ENCODE measurements at places on chromosomes 16 and 17.
A peak's percentile ranks its signal among the peaks of the same experiment; 100 is the strongest.

GRCh38 chr16:30972872-30973271 lies 12.1 kb upstream of the HSD3B7 start:
- DNase-seq: no peak

- DNase-seq: no peak
These were observed 1.1 kb downstream of the CRAMP1 start for GRCh38 chr16:1613211-1613622.

DNA sequence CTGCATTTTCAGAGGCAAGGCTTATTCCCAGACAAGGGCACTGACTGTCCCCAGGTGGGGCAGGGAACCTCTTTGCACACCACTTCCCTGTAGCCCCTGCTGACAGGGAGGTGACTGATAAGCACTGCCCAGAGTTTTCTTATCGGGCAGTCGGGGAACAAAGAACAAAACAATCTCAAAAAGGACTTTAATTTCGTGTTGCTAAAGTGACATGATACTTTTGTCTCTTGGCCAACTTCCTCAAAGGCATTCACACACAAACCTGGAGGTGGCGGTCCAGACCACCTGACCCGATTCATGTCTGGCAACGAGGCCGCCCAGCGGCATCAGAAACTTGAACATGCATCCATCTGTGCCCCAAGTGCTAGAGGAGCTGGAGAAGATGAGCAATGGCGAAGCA lies 28.9 kb downstream of the ZDHHC7 start:
- no peak for DNase-seq

DNA sequence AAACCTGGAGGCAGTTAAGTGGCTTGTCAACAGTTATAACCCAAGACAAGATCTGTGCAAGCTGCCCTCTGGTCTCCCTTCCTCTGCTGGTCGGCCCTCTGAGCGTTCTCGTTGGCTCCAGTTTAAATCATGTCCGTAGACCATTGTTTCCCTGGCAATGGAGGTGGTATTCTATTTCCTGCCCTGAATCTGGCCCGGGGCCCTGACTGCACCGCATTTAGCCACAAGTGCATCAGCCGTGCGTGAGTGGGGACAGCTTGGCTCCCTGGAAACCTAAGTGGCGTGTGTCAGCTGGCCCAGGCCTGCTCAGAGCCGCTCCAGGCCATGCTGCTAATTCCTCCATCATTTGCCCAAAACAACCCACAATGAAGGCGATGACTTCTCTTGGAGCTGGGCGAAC lies 15.0 kb upstream of the MYLK3 start:
- no peak for DNase-seq

DNA sequence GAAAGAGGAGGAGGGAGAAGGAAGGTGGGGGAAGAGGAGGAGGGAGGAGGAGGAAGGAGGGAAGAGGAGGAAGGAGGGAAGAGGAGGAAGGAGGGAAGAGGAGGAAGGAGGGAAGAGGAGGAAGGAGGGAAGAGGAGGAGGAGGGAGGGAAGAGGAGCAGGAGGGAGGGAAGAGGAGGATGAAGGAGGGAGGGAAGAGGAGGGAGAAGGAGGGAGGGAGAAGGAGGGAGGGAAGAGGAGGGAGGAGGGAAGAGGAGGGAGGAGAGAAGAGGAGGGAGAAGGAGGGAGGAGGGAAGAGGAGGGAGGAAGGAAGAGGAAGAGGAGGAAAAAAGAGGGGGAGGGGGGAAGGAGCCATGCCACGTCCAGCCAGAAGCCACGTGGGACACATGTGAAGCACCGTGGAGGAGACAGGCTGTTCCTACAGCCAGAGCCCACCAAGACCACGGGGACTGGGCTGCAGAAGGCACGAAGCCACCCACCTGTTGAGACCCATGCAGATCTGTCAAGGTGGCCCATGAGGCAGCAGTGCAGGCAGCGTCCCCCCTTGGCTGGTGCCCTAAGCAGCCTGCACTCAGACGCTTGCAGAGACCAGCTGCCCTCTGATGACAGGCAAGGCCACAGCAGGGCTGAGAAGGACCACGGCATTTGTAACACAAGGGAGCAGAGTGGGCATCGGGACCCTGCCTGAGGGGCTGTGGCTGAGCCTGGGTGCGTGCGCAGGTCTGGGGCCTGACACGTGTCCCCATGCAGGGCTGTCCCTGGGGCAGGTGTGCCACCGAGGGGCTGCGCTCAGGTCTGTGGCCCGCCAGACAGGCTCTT lies 10.3 kb downstream of the NDUFAF8 start:
- DNase-seq: no peak

DNA sequence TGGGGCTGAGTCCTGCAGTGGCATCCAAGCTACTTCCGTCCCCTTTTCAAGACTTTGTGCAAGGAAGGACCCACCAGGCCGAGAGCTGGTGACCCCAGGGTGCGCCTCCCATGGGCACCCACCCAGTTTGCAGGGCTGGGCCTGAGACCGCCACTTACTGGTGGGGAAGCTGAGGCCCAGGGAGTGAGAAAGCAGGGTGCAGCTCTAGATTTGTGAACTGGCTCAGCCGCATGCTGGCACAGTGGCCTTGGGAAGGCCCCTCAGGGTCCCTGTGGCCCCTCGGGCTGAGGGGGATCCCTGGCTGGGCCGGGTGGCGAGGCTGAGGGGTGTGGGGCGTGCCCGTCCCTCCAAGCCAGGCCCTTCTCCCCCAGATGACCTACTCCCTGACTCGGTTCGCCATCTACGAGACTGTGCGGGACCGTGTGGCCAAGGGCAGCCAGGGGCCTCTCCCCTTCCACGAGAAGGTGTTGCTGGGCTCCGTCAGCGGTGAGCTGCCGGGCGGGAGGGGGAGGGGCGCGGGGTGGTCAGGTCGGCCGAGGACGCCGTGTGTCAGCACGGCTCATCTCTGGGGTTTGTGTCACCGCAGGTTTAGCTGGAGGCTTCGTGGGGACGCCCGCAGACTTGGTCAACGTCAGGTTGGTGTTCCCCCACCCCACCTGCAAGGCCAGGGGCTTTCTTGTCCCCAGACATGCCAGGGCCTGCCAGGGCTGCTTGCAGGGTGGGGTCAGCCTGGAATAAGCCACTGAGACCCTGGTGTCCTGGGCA lies 3.2 kb downstream of the SLC25A10 start:
- no peak for DNase-seq

GRCh38 chr17:65018610-65019316 lies 37.8 kb downstream of the GNA13 start:
- DNase-seq: no peak

GRCh38 chr17:82876149-82876548 lies 36.3 kb upstream of the ZNF750 start:
- no peak for DNase-seq

GRCh38 chr17:59504821-59505220 lies 60.6 kb upstream of the DHX40 start:
- no peak for DNase-seq

- DNase-seq: no peak
These were observed 10.6 kb downstream of the ATP6V0D1 start for GRCh38 chr16:67470359-67470758.

- no peak for DNase-seq
These were observed 10.4 kb downstream of the MYLK3 start for GRCh38 chr16:46737621-46738214.

DNA sequence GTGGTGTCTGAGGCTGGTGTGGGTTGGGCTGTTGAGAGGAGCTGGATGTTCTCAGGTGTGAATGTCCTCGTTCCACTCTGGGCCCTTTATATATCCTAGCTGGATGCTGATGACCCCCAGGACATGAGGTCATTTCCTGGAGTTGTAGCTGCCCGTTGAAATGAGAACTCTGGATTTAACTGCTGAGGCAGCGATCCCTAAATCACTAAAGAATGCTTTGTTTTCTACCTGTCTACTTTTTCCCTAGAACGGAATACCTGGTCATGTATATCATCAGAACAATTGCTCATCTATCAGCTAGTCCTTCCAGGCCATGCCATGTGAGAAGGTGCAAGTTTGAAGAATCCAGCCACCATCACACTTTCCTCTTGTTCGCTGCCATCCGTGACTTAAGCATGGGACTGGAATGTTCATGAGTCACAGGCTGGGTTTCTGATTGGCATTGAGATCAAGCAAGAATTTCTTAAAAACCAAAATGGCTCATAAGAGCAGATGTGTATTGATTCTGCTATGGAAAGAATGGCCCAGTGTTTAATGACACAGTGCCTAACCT lies at the start of gene KRTAP2-3:
TSS of gene KRTAP2-3 (minus strand) at position 63 of the 553 bp plus-strand sequence. CDS start 64 bp downstream, outside the sequence.
- DNase-seq: no peak

DNA sequence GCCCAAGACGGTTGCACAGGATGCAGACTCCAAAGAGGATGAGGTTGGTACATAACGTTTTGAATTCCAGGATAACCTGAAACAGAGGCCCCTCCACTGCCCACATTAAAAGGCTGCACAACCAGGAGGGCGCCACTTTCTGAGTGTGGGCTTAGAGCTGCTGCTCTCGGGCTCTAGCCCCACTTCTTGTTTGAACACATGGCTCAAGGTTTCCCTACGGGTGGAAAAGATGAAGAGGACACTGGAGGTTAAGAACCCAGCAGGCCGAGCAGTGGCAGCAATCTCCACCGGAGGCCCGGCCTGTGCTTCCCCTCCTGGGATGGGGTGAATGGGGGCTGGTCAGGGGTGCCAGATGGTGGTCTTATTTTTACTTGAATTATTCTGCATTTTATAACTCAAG lies 8.0 kb upstream of the TRAP1 start:
- DNase-seq: no peak

GRCh38 chr16:54976651-54977200 lies 46.1 kb downstream of the IRX5 start:
- DNase-seq: no peak

DNA sequence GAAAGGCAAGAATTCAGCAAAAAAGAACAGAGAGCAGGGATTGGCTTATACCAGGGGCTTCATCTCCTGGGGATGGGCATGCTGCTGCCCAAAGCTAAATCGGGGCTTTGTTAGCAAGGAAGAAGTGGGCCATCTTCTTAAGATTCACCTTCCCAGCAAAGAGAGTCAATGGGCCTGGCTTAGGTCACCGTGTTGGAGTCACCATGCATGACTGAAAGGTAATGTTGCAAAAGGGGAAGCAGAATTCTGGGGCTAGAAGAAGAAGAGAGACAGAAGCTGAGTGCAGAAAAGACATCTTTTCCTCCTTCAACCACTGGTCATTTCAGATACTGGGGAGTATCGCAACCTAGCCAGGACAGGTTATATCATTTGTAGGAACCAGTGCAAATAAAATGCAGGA lies 76.3 kb upstream of the KIFC3 start:
- DNase-seq: no peak

DNA sequence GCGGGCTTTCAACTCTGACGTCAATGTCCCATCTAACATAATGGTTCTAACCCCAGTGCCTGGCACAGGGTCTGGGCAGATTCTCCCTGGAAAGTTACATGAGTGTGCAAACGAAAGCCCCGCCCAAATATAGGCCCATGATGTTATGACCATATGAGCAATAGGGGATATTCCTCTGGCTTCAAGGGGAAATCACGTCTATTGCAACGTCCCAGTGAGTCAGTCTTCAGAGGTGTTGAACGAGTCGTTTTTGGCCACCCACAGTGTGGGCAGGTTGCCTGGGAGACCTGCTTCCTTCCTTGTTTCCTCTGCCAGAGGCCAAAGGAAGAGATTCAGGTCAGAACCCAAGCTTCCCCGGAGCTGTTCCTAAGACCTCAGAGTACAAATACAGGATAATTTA lies 30.3 kb downstream of the PIK3R5 start:
- peak; percentile 65 for DNase-seq

GRCh38 chr17:16442594-16443510 lies 27.5 kb downstream of the TRPV2 start:
- no peak for DNase-seq

GRCh38 chr16:23020084-23020483 lies 129.2 kb downstream of the USP31 start:
- DNase-seq: no peak

DNA sequence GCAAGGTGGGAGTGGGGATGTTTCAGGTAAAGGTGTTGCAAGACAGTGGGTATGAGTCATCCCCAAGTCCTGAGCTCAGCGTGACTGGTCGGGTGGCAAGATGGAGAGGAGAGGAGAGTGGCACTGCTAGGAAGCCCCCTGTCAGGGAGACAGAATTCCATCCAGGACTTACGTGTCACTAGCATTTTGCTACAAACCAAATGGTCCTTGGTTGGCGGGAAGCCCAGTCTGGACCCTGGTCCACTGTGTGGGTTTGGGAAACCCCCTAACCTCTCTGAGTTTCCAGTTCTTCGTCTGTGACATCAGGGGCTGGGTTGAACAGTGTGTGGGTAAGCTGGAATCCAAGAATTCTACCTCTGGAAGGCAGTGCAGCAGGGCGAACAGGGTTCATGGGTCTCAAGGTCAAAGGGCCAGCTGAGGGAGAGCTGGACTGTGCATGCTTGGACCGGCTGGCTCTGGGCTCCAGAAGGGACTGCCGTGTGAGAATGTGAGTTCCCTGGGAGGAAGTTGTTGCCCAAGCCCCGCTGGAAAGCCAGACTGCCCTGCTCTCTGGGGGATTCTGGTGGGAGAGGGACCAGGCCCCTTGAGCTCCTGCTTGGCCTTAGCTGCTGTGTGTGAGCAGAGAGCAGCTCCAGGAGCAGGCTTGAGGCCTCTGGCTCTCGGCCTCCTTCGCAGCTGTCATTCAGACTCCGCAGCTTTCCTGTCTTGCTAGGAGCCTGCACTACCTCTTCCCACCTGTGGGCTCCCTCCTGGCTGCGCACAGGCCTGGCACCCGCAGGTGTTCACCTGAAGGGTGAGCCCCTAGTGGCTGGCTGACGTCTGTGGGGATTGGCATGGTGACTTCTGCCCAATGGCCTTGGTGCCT lies 84.6 kb downstream of the NT5M start:
- no peak for DNase-seq

DNA sequence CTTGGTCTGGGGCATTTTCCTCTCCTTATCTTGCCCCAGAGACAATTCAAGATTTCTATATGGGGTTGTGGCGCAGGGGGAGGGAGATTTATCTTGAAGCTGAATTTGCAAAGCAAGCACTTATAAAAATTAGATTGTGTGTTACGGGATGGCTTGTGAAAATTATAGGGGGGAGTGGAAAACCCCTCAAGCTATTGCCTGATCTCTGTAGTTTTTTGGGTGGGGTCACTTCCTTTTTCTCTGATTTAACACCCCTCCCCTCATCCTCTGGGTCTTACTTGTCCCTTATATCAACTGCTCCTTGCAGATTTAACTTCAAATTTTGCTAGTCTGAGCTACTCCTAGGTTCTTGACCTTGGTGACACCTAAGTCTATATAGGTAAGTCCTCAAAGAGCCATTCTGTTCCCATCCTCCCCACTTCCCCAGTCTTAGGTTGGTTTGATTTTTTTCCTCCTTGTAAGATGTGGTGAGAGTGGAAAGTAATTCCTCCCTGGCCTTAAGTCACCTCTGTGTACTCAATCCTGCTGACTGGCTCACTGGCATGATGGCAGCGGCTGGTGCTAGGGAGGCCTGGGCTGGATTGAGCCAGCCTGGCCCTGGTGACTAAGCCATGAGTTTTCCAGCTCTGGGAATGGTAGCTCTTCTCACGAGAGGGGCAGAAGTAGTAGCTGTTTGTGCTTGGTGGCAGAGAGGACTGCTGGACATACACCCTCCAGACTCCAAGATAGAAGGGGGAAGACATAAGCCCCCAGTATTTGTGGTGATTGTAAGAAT lies 2.3 kb downstream of the ARL4D start:
- DNase-seq: no peak

- no peak for DNase-seq
These were observed 23.6 kb downstream of the IGSF6 start for GRCh38 chr16:21628772-21629171.

GRCh38 chr16:13234999-13235398 lies 333.6 kb downstream of the SHISA9 start:
- DNase-seq: no peak

DNA sequence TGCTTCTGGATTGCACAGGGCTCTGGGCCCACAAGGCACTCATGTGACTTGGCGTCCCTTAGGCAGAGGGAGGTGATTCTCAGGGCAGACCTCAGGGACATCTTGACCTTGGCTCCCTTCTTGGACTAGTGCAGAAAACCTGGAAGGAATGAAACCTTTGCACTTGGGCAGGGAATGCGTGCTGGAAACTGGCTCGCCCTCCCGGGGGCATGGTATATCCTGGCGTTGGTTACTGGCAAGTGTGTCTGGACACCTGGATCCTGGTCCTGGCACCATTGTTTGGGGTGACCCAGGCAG lies 63.5 kb upstream of the LGALS9 start:
- DNase-seq: no peak
